ENCODE measurements at places on chromosomes 3 and 15.

GRCh38 chr15:40255033-40255432 lies 16.2 kb downstream of the PAK6 start:
- no peak for DNase-seq

GRCh38 chr3:70933105-70933810 lies 620.8 kb upstream of the MDFIC2 start:
- DNase-seq, result no peak

DNA sequence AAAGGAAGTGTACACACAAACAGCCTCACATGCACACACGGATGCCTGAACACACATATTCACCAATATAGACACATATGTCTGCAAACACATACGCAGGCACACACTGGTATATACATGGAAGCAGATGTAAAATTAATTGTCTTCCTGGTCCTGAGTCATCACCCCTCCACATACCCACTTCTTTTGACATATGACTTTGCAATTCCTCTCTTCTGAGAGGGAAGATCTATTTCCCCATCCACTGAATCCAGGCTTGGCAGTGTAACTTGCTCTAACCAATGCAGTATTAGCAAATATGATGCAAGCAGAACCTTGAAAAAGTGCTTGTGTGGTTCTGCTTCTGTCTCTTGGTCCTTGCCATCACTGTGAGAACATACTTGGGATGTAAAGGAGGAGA lies 76.8 kb upstream of the HRH1 start:
- no peak for DNase-seq

GRCh38 chr3:141242377-141243092 lies 10.9 kb downstream of the PXYLP1 start:
- no peak for DNase-seq

DNA sequence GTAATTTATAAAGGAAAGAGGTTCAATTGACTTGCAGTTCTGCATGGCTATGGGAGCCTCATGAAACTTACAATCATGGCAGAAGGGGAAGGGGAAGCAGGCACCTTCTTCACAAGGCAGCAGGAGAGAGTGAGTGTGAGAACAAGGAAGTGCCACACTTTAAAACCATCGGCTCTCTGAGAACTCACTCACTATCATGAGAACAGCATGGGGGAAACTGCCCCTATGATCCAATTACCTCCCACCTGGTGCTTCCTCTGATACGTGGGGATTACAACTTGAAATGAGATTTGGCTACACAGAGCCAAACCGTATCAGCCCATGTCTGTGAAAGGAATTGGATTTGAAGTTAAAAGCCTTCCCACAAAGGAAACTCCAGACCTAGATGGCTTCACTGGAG lies 39.1 kb downstream of the TKT start:
- DNase-seq, result no peak

DNA sequence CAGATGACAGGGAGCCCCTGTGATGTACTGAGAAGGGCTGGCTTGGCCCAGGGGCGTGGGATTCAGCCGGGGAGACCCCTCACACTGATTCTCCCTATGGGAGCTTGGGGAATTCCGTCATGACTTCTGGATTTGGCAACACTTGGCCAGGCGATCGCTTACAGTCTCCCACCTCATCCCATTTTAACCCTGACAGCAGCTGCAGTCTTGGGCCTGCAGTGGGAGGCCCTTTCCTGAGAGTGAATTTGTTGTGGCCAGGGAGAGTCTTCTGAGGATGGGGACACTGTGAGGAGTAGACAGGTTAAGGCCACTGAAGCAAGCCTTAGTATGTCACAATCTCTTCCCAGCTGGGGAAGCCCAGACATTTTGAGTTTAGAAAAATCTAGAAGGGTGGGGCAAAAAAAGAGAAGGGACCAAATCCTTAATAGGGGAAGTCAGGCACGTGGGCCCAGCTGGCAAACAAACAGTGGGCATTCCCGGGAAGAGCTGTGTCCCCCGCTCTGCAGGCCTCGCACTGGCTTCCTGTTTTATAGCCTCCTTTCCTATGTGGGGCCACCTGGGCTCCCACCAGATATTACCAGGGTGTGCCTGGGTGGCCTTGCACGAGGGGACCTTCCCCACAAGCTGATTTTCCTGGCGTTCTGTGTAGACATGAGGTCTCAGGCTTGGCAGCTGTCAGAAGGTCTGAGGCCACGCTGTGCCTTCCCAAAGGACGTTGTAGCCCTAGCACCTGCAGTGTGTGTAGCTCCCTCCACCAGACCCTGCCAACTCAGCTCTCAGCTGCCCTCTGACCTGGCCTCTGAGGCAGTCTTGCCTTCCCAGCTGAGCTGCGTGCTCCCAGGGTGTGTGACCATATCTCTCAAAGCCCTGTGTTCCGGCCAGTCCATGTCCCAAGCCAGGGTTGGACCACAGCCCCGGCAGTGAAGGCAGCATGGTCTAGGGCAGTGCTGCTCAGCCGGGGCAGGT lies 64.5 kb downstream of the FEM1B start:
- no peak for DNase-seq

DNA sequence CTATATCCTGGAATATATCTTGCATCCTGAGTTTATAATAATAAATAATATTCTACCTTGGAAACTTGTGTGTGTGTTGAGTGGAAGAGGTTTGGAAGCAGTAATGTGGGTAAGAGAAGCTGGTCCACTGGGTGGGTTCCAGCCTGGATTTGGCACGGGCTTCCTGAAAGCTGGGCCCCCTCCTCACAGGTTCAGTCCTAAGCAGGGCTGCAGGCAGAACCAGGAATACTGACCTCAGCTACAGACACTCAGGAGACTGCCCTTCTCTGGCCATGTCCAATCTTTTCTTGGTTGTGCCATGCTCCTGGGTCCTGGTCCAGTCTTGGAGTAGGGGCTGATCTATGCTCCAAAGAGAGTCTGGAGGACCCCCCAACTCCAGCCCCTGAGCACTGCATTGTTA lies 4.5 kb downstream of the MYD88 start:
- DNase-seq, result no peak

DNA sequence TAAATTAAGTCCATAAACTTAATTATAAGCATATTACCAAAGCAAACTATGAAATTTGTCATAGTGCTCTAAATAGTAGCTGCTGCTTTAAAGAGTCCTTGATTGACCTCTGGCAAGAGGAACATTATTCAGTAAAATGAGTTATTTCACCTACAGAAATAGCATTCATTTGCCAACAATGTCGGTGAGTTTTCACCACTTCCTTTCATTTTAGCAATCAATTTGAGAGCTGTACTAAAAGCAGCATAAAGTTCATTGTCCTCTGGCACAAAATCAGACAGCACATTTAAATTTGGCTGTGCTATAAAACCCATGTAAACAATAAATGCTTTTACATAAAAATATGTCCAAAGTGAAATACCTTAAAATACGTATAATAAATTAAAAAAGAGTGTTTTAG lies 1515.7 kb downstream of the SI start:
- no peak for DNase-seq
